ENCODE measurements at places on chromosomes 2 and 18. TPM values are rescaled to one million over a fixed set of nuclear protein-coding genes. Genes with fewer than 3 reads are reported as not detected.

Gene TEX51
- total RNA-seq: not detected

GRCh38 chr2:34787341-34787740 is 1188.2 kb upstream of the FAM98A start:
- DNase-seq: no peak

- no peak for DNase-seq
These were observed 214.8 kb upstream of the PID1 start for GRCh38 chr2:229485857-229486256.

GRCh38 chr2:138373993-138374408 is 127.6 kb upstream of the SPOPL start:
- DNase-seq: no peak

DNA sequence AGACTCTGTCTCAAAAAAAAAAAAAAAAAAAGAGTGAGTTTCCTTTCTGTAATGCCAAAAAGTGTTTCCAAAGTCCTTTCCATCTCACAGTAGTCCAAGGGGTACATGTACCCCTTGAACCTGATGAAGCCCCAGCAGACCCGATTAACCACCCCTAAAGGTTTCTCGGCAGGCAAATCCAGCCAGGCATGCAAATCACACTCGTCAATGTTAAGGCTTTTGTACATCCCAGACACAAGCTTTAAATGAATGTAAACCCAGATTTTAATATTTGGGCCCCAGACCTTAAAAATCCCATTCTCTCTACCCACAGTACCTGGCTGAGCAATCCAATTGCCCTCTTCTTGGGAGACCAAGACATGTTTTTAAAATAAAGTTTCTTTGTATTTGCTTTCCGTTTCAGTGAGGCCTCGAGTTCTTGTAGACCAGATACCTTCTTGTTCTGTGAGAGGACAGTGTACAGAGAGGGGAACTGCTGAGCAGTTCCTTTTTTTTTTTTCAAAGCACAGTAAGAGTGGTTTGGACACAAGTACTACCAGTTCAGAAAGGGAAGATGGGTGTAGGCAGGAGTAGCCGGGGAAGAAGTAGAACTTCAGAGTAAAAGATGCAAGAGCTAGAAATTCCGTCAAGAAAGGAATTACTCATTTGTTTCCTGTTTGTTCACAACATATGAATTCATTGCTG is at the start of gene NLRC4:
Gene NLRC4 (minus strand): TSS at position 465 of the 684 bp plus-strand sequence. CDS start 8,111 bp downstream, outside the sequence.
- no peak for DNase-seq

DNA sequence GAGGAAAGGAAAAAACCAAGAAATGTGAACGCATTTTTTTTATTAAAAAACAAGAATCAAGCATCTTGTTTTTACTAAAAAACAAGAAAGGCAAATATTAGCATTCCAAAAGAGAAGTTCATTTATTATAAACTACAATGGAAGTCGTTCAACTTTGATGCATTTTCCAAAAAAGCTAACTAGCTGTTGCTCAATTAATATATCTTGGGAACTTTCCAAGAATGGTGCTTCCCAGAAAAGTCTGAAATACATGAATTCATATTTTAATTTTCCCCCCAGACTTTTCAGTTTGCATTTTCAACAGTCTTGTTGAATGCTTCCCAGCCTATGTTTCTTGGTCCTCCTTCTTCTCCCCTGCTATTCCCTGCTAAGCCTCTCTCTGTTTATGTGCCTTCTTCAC is 7.5 kb upstream of the RND3 start:
- DNase-seq: no peak

- no peak for DNase-seq
These were observed 12.5 kb downstream of the SPTBN1 start for GRCh38 chr2:54468673-54469072.

DNA sequence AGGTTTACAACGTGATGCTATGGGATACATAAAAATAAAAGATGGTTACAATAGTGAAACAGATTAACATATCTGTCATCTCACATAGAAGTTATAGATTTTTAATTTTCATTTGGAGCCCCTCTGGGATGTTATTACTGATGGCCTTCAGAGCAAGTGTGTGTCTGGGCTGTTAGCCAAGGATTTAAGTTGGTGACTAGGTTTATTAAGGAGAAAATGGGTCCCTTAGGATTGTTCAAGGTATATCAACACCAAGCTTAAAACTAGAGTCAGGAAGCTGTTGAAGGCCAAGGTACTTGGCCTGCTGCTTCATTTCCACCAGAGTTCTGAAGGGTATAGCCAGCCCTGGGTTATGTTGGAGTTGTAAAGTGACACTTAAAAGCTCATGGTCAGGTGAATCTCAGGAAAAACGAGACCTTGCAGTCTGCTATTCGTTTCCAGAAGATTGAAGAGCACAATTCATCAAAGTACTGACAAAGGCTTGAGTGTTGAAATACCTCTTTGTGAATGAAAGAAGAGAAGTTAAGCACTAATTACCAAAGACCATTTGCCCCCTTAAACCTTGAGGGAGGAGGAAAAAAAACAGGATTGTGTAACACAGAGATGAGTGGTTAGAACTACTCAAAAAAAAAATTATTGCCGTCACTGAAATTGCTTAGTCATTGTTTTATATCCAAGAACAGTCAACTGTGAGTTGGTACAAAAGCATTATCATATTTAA is 48.4 kb downstream of the MAP2 start:
- DNase-seq: peak; percentile 7

GRCh38 chr2:199458806-199459285 is 1.1 kb upstream of the SATB2 start:
- DNase-seq: peak; percentile 44

- no peak for DNase-seq
These were observed 464 bp upstream of the TLX2 start for GRCh38 chr2:74513605-74514367.

- DNase-seq: peak; percentile 71
These were observed at the start of gene GAD1 for GRCh38 chr2:170816504-170817092. Gene GAD1, plus strand, starts transcription at chr2:170816887. Its CDS starts 1,705 bp downstream, at chr2:170818592.

Gene VWC2L
- total RNA-seq: not detected

DNA sequence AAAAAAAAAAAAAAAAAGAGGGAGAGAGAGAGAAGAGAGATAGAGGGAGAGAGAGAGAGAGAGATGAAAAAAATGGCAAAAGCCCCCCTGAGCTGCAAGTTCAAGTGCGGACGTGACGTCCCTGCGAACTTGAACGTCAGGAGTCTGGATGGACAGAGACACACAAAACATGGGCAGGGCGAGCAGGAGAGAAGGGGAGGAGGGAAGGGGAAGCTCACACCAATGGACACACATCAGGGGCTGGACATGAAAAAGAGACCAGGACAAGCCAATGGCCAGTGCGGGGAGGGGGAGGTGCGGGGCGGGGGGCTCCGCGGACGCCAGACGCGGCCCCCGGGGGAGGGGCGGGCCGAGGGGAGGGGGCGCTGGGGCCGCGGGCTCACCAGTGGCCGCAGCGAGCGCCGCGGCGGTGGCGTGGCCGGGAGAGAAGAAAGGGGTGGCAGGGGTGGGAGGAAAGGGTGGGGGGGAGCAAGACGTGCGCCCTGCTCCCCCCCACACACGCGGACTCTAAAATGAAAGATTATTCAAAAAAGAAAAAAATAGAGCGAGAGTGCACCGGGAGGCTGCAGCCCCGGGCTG is at the start of gene BCL11A:
Gene BCL11A (minus strand): TSS at position 160 of the 579 bp plus-strand sequence. CDS start 384 bp downstream, outside the sequence.
- peak; percentile 84 for DNase-seq

GRCh38 chr18:22485808-22486244 is 68.1 kb upstream of the CTAGE1 start:
- no peak for DNase-seq

- DNase-seq: no peak
These were observed 1040.7 kb downstream of the SOCS6 start for GRCh38 chr18:71329563-71329962.

DNA sequence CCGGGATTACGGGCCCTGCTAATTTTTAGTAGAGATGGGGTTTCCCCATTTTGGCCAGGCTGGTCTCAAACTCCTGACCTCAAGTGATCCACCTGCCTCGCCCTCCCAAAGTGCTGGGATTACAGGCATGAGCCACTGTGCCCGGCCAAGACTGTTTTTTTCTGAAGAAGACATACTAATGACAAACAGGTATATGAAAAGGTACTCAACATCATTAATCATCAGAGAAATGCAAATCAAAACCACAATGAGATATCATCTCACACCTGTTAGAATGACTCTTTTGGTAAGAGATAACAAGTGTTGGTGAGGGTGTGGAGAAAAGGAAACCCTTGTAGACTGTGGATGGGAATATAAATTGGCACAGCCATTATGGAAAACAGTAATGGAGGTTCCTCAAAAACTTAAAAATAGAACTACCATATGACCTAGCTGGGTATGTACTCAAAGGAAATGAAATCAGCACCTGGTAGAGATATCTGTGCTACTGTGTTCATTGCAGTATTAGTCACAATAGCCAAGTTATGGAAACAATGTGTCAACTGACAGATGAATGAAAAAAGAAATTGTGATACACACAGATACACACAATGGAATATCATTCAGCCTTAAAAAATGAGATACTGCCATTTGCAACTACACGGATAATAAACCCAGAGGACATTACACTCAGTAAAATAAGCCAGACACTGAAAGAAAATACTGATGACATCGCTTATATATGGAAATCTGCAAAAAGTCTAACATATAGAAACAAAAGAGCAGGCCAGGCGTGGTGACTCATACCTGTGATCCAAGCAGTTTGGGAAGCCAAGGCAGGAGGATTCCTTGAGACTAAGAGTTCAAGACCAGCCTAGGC is 20.8 kb downstream of the SOS1 start:
- DNase-seq: no peak

Gene C2orf76
- total RNA-seq: 9.5 TPM

DNA sequence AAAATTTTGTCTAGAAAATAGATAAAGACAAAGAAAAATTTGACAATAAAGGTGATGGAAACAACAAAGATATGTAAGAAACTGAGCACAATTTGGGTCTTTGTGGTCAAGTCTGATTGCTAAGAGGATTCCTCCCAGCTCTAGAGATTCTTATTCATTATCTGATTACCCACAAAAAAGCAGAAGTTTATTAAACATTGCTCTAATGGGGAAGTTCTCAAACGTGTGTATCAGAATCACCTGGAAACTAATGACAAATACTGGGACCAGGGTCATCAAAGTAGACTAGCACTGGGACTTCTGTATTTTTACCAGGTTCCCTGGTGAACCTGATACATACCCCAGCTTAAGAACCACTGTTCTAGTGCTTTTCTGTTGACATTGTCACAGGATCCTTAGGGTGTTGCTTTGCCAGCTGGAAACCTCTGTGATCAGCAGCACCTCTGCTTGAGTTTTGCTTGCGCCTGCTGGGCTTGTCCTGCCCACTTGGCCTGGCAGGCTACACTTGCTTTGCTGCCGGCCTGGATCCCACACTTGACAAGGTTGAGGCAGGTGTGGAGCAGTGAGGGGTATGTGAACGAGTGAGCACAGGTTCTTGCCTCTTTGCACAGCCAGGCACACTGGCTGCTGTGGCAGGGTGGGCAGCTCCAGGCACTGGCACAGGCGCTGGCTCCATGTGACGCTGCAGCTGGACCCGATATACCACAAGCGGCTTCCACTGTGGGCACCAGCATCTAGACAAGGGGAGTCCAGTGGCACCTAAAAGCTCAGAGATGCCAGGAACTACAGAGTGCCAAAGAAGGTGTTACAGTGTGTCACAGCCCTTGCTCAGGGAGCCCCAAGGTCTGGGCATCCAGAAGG is 6.2 kb upstream of the GORASP2 start:
- DNase-seq: peak; percentile 13

Gene APOB
- total RNA-seq: not detected

DNA sequence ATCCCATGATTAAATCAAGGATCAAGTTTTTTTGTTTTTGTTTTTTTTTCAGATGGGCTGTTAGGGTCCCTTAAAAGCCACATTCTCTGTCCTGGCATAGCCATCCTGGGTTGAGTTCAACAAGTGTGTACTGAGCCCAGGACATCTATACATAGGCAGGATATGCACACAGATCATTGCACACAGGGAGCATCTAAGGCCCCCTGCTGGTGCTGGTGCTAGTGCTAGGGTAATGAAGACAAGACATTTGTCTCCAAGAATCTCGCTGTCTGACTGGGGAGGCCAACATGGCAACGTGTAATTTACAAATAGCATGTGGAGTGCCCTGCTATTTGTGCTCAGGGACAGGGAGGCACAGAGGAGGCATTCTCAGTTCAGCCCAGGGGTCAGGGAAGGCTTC is 124.5 kb downstream of the VAPA start:
- DNase-seq: no peak

Gene NEUROD1
- total RNA-seq: not detected

DNA sequence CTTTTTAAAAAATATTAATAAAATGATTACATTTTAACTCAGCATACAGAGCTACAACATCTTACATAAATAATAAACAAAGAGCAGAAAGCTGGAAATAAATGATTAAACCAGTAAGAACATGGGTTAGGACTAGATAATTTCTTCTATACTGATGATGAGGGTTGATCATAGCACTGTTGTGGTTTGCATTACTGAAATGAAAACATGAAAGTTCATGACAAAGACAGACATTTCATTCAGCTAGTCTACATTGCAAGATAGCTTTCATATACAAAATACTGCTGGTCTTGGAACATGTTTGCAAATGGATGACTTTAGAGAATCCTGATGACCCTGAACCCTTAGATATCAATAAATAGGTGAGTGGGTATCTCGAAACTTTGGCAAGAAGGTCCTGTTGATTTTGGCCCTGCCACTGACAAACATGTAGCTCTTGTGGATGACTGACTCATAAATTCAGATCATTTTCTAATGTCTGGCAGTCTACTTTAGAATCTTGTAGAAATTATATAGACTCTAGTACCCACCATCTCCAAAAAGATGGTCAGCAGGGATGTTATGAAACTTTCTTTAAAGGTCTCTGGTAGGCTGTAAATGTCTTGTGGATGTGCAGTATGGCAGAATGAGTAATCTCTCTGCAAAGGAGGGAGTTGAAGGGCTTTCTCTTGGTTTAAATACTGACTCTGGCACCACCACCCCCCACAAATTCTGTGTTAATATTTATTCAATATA is 15.5 kb upstream of the CDC42EP3 start:
- DNase-seq: no peak

Gene PFN4
- total RNA-seq: 3.5 TPM
